ENCODE measurements at places on chromosomes 12 and 14. TPM values are rescaled to one million over a fixed set of nuclear protein-coding genes. Genes with fewer than 3 reads are reported as not detected.
A peak's percentile ranks its signal among the peaks of the same experiment; 100 is the strongest.

The RASSF3 gene
- 117 TPM for total RNA-seq

The OR4E2 gene
- total RNA-seq: not detected

The HSP90B1 gene
- 353 TPM for total RNA-seq

The CLEC1B gene
- not detected for total RNA-seq

The TAS2R10 gene
- not detected for total RNA-seq

The PMEL gene
- 0.83 TPM for total RNA-seq

The DDN gene
- 0.78 TPM for total RNA-seq

The KRT7 gene
- total RNA-seq: 0.59 TPM

The CD27 gene
- total RNA-seq: 0.30 TPM

The E2F7 gene
- total RNA-seq: 0.08 TPM

GRCh38 chr14:100788517-100788916, 37.4 kb upstream of the MEG3 start:
- DNase-seq: peak; percentile 8

DNA sequence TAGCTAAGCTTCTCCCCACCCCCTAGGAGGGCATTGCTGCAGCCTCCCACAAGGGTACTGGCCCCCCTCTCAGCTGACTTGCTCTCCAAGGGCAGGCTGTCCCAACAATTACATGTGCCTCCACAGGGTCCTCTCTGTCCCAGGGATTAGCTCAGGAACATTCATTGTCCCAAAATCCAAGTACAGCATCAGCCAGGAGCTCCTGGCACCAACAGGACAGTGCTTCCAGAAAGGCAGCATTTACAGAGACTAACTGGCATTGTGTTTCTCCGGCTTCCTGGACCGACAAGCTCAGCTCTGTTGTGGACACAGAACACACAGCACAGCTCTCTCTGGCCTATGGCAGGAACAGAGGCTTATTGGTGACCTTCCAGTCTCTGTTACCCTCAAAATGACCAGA, 21.7 kb downstream of the ABCD4 start:
- no peak for DNase-seq

DNA sequence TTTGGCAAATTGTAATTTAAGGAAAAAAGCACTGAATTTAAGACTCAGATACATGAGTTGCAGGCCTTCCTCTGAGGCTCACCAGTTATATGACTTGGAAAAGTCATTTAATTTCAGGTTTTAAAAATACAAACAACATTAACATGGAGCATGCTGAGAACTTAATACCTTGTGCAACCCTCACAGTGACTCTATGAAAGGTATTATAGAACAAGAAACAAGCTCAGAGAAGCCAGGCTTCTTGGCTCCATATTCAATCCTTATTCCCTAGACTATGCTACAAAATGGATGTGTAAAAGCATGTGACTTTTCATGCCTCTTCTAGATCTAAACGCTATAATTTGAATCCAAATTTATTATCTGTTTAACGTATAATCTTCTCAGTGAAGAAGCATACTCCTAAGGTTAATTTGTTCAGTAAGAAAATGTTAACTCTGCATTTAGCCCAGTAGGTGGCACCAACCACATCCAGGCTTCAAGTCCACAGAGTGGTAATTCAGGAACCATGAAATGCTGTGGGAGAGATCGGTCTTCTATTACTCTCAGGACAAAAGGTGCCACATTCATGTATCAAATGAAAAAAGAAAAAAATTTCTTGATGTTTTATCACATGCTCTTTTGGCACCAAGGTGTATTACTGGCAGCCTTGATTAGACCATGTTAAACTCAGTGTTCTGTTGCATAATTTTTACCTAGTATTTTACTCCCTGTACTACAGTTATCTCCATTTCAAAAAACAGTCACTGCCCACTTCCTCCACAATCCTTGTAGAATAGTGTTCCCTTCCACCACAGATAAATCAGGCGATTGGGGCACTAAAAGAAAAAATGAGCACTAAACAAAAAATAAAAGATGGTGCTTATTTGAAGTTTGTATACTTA, 9.3 kb downstream of the CCDC196 start:
- no peak for DNase-seq

GRCh38 chr12:88856201-88856600, 275.9 kb upstream of the KITLG start:
- DNase-seq: no peak

GRCh38 chr12:10243818-10244520, 31.3 kb downstream of the GABARAPL1 start:
- DNase-seq: no peak

- DNase-seq: no peak
These were observed 96.1 kb downstream of the ZFC3H1 start for GRCh38 chr12:71567537-71567936.

- peak; percentile 75 for DNase-seq
These were observed 65.6 kb downstream of the CCDC88C start for GRCh38 chr14:91352053-91352452.

DNA sequence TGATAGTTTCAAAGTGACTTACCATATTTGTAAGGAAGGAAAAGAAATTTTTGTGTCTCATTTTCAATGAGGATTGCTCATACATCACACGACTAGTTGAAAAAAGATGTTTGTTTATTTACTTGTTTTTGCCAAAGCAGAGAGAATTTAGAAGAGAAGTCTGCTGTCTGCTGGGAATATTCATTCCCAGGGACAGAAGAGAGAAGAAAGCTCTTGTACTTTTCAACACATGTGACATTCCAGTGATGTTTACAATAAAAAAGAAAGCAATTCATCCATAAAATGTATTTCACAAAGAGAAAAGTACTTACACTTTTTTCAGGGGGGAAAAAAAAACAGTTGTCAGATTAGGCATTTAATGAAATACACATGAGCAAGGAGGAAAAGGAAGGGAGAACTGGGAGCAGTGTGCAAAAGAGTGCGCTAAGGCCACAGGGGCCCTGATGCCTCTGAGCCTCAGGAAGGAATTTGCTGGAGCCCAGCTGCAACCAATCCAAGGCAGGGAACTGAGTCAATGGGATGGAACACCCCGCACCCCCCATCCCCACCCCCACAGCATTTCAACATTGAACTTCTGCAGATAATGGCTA, 115.0 kb downstream of the RPAP3 start:
- peak; percentile 59 for DNase-seq

GRCh38 chr12:92431146-92431545, 271.6 kb upstream of the PLEKHG7 start:
- no peak for DNase-seq

GRCh38 chr12:48183876-48184548, 568 bp downstream of the CCDC184 start:
- no peak for DNase-seq

- DNase-seq: no peak
These were observed 26.7 kb downstream of the SLC25A29 start for GRCh38 chr14:100279563-100279962.

- no peak for DNase-seq
These were observed 59.6 kb downstream of the DIP2B start for GRCh38 chr12:50564237-50564947.

DNA sequence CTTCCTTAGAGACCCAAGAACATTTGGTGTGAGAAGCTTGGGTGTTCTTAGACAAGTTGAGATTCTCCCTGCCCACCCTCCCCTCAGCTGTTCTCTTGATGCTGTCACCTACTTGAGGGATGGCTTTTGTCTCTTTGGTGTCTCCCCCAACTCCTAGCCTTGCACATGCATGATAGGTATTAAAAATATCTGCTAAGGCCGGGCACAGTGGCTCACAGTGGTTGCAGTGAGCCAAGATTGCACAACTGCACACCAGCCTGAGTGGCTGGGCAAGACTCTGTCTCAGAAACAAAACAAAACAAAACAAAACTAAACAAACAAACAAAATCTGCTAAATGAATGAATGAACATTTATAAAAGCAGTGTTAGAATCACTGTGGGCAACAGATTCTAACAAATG, 261.1 kb downstream of the AKAP6 start:
- DNase-seq: no peak

GRCh38 chr12:123948401-123948795, 24.2 kb downstream of the CCDC92 start:
- DNase-seq: no peak

GRCh38 chr14:95686935-95687334, 709 bp downstream of the TCL1B start:
- no peak for DNase-seq

- DNase-seq: peak; percentile 60
These were observed 432.9 kb downstream of the ZFP36L1 start for GRCh38 chr14:68359837-68360552.

DNA sequence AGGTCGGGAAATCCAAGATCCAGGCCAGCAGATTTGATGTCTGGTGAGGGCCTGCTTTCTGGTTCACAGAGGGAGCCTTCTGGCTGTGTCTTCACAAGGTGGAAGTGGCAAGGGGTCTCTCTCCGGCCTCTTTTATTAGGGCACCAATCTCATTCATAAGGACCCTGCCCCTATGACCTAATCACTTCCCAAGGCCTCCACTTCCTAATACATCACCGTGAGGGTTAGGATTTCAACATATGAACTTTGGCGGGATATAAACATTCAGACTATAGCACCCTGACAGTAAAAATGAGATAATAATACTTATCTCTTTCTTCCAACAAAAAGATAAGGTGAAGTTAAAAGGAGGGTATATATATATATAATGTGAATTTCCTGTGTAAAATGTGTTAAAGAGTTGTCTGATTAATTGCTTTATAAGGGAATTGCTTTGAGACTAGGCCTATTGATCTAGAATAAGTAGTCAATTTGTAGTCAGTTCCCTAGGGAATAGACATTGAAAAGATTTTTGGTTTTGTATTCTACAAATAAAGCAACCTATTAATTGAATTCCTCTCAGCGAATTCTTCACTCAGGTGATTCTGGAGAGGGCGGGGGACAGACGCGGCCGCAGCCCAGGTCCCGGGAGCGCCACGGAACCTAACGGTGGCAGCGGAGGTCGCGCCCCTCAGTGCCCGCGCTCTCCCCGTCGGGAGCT, 516 bp upstream of the LGALS3 start:
- DNase-seq: no peak

DNA sequence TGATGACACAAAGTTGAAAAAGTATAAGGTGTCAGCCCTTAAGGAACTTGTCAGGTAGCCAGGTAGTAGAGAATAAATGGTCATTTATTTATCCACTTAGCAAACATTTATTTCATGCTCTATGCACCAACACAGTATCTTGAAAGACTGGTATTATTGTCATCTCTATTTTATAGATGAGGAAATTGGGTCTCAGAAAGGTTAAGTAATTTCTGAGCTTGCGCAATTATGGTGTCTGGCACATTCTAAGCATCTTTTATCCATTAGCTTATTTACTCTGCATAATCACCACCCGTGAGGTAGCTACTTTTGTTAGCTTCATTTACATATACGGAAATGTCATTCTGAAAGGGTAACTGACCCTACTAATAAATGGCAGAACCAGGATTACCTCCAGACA, 2.5 kb upstream of the UTP20 start:
- no peak for DNase-seq

- DNase-seq: no peak
These were observed 27.5 kb downstream of the RIC8B start for GRCh38 chr12:106801830-106802533.

- DNase-seq: no peak
These were observed 271.9 kb upstream of the PDE3A start for GRCh38 chr12:20096430-20096829.

- no peak for DNase-seq
These were observed 17.6 kb downstream of the AGAP2 start for GRCh38 chr12:57720606-57721595.

GRCh38 chr12:107990325-107990724, 138.8 kb upstream of the WSCD2 start:
- peak; percentile 38 for DNase-seq

DNA sequence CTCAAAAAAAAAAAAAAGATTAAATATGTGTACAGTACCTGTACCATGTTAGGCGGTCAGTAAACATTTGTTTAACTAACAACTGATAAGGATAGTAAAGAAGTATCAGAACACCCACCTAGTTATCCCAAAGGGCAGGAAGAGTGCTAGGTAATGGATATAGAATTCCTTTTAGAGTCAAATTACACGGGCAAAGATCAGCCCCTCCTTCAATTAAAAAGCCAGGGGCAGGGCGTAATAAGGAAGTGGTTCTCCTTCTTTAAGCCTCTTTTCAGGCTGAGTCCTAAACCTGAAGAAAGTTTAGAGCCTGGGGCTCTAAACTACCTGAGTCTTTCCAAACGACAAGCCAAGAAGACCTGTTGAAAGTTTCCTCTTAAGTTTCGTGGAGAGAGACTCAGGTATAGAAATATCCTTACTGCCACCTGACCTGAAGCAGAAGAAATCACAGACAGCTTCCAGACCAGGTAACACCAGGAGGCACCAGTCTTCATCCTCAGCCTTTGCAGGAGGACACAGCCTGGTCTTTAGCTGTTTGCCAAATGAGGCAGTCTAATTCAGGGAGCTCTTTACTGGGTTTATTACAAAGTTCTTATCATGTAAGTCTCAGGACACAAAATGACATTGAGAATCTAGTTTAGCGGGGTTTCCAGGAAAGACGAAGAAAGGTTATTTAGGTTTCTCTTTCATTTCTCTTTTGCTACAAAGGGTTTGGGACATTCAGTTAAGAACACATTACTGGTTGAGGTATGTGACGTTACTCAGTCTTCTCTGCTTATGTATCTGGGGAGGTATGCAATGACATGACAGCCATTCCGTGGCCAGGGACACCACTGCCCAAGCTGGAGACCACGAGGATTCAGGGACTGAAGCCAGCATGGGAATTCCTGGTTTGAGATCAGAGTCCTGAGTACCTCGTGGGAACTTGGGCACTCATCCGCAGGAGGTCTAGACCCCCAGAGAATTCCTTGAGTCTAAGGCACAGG, at the start of gene BCL2L14:
Gene BCL2L14 (plus strand): TSS at position 266 of the 983 bp plus-strand sequence. CDS start 8,367 bp downstream, outside the sequence.
- DNase-seq: no peak

DNA sequence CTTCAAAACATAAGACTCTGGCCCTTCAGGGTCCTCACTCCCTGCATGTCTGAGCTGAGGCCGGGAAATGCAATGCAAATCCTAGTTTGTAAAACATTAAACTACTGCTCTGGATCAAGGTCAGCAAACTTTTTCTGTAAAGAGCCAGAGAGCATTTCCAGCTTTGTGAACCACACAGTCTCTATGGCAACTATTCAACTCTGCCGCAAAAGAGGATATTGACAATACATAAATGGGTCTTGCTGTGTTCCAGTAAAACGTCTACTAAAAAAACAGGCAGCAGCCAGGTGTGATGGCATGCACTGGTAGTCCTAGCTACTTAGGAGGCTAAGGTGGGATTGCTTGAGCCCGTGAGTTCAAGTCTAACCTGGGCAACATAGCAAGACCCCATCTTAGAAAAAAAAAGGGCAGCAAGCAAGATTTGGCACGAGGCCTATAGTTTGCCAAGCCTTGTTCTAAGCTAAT, 22.3 kb downstream of the DDX24 start:
- no peak for DNase-seq

- DNase-seq: no peak
These were observed 23.9 kb downstream of the LRTM2 start for GRCh38 chr12:1844223-1844622.
